ENCODE measurements at places on chromosomes 2 and 18. TPM values are rescaled to one million over a fixed set of nuclear protein-coding genes. Genes with fewer than 3 reads are reported as not detected.

C2orf72 gene
- 0.42 TPM for total RNA-seq

TMEM87B gene
- total RNA-seq, result 8.6 TPM

CHRNG gene
- total RNA-seq, result 3.5 TPM

DYNAP gene
- not detected for total RNA-seq

SERPINB3 gene
- total RNA-seq, result not detected

SDC1 gene
- total RNA-seq, result 0.93 TPM

CHCHD5 gene
- total RNA-seq, result 24.4 TPM

DSG4 gene
- not detected for total RNA-seq

NTSR2 gene
- not detected for total RNA-seq

- DNase-seq, result no peak
These were observed 31.2 kb downstream of the SMAD2 start for GRCh38 chr18:47899107-47899840.

DNA sequence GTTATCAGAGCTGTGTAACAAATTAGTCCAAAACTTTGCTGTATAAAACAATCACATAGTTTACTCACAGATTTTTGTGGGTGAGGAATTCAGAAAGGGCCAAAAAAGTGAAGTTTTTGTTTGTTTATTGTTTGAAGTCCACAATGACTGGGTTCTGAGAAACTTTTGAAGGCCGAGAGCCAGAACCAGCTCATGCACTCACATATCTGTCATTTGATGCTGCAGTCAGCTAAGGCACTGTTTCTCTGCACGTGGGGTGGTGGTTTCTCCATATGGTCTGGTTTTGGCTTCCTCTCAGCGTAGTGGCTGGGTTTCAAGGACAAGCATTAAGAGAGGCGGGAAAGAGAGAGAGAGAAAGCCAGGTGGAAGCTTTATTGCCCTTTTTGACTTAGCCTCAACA, 131.8 kb downstream of the TWIST2 start:
- no peak for DNase-seq

DNA sequence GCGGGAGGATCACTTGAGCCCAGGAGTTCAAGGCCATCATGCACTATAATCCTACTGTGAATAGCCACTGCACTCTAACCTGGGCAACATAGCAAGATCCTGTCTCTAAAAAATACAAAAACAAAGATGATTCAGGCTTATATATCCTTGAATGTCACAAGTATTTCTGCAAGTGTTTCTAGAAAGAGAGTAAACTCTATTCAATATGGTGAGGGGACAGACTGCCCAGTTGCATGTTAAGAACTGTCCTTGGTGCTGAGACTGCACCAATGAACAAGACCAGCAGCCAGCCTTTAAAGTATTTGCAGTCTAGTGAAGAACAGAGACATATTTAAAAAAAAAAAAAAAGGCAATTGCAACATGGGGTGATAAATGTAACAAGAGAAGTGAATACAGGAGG, 16.4 kb downstream of the MAP3K19 start:
- no peak for DNase-seq

- no peak for DNase-seq
These were observed 692.3 kb downstream of the RNF144A start for GRCh38 chr2:7609556-7609955.

- peak; percentile 41 for DNase-seq
These were observed 80.3 kb upstream of the GAREM1 start for GRCh38 chr18:32550963-32551362.

GRCh38 chr2:134372141-134372540, 118.3 kb downstream of the MGAT5 start:
- DNase-seq, result no peak

DNA sequence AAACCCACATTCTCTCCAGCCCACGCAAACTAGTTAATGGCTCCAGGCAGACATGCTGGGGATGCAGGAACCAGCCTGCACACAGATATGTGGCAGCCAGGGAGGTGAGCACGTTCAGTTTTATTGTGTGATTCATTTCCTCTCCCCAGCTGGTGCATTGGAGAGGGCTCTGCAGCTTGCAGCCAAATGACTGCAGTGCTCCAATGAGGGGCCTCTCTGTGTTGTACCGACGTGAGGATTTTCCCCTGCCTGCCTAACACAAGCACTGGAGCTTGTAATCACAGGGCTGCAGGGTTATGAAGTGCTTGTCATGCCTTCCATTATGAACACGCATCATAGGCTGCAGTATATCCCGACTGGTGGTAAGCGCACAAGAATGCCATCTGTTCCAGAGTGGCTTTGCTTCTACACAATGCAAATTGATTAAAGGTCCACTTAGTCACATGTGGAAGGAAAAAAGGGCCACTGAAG, 92.3 kb upstream of the THUMPD2 start:
- peak; percentile 14 for DNase-seq

DNA sequence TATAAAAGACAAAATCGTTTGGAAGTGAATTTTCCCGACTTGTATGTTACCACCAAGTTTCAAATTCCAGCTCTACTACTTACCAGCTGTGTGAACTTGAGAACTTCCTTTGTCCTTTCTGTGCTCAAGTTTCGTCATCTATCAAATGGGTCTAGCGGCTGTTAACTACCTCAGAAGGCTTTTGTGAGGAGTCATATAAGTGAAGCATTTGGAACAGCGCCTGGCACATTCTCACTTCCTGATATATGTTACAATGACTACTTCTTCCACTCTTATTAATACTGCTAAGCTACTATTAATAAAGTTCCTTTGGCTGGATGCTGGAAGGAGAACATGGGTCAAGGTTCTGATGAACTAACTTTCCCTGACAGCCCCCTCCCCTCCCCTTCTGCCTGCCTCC, 104.5 kb downstream of the MEIS1 start:
- no peak for DNase-seq

DNA sequence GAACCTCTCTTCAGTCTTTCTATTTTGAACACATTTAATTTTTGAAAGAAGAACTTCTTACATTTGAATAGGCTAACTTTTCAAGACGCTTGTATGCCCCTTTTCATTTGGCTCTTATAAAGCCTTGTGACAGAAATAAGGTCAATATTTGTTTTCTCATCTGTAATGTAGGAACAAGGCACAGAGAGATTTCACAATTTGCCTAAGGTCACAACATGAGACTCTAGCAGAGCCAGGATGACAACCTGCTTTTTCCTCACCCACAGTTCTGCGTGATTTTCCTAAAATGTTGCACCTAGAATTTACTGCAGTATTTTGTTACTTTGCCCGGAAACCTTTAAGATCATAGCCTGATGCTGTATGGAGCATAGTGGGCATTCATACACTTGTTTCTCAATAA, 67.4 kb downstream of the TXNL1 start:
- no peak for DNase-seq

DNA sequence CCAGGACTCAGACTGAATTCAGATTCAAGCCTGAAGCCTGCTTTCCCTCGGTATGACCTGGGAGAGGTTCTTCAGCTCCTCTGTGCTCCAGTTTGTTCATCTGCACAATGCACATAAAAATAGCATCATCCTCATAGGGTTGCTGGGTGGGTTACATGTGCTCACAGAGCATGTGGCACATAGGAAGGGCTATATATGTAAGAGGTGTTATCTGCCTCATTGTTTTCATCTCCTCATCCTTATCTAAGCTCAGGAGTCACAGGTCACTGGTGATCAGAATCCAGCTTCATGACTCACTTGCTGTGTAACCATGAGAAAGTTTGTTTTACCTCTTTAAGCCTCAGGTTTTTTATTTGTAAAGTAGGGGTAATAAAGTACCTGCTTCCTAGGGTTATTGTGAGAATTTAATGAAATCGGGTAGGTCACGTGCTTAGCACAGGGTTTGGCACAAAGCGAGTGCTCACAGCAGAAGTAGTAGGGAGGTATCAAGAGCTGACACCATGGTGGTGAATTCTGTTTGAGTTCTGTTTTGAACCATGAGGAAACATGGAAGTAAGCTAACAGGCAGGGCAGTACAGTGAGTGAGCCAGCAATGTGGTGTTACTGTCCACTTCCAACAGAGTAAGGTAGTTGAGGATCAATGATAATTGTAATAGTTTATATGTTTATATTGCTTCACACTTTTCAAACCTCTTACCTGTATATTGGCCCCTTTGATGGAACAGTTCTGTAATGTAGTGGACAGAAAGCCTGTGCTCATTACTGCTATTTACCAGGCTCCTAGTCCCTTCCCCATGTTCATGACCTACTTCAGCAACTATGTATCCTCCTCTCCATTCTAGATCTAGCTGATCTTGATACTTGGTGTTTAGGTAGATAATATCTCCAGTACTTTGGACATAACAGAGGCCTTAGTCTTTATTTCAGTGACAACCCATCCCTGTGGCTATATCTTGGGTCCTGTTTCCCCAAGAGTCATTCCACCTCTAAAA, 141.4 kb upstream of the LTBP1 start:
- no peak for DNase-seq

- DNase-seq, result peak; percentile 56
These were observed 430 bp downstream of the BIN1 start for GRCh38 chr2:127106457-127106990.

DNA sequence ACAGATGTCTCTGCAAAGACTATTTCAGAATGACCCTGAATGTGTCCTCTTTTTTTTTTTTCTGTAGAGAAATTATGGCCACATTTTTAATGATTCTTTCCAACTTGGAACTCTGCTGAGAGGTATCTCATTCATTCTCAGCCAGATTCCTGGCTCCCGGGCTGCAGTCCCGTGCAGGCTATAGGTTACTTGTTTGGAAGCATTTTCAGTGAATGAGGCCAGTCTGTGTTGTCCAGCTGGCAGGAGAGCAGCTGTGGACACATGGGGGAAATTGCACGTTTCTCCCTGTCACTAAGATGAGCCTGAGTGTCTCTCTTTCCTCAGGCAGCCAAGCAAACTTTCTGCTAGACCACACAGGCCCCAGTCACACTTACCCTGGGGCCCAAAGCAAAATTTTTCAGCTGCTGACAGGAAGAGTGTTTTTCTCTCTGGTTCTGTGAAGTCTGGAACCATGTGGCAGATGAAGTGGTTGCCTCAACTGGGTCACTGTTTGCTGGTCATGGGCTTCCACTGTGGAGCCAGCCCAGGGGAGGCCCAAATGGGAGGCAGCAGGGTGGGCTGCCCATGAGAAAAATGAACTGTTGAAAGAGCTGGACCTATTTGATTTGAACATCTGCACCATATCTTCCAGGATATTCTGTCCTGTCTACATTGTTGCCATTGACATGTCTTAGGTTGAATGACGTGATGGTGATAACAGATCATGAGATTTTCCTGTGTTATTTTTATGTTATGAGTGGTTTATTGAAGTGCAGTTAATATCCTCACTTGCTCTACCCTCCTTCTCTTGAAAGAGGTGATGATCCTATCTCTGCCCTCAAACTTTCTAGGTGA, 431.2 kb downstream of the LPIN1 start:
- peak; percentile 64 for DNase-seq

GRCh38 chr18:14914121-14914520, 166.1 kb downstream of the ANKRD30B start:
- DNase-seq, result no peak

DNA sequence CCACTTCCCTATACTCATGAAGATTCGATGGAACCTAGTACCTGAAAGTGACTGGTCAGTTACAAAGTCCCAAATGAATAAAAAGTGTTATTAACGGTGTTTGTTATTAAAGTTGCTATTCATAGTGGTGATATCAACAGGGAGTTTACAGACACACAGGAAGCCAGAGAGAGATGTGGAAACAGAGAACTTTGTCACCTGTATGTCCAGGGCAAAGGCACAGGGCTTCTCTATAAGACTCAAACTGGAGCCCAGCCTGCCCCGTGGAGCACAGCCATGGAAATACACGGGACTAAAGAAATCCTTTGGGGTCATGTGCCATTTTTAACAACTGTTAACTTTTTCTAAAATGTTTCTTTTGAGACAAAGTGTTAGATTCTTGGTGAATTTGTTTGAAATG, 68.5 kb downstream of the KLF7 start:
- DNase-seq, result no peak

DNA sequence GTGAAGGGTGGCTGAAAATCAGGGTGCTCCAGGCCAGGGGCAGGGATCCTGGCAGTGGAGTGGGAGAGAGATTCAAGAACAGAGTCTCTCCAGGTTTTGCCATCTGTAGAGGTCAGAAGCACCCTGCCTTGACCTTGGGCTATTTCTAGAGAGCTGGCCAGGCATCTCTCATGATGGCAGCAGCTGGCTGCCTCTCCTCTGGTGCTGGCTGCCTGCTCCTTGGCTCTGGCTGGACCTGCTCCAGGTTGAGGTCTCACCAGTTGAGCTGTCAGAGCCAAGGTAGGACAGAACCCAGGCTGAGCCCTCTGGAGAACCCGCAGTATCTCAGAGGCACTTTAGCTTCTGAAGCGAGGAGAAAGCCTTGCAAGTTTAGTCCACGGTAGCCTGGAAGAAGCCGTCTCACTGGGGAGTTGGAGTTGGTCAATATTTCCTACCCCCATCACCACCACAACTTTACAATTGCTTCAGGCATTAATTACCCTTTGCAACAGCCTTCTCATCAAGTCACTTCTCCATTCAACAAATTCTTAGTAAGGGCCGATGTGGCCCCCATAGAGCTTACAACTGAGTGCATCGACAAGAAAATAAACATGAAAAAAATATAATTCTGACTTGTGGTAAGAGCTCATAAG, 25.6 kb downstream of the GNLY start:
- no peak for DNase-seq

DNA sequence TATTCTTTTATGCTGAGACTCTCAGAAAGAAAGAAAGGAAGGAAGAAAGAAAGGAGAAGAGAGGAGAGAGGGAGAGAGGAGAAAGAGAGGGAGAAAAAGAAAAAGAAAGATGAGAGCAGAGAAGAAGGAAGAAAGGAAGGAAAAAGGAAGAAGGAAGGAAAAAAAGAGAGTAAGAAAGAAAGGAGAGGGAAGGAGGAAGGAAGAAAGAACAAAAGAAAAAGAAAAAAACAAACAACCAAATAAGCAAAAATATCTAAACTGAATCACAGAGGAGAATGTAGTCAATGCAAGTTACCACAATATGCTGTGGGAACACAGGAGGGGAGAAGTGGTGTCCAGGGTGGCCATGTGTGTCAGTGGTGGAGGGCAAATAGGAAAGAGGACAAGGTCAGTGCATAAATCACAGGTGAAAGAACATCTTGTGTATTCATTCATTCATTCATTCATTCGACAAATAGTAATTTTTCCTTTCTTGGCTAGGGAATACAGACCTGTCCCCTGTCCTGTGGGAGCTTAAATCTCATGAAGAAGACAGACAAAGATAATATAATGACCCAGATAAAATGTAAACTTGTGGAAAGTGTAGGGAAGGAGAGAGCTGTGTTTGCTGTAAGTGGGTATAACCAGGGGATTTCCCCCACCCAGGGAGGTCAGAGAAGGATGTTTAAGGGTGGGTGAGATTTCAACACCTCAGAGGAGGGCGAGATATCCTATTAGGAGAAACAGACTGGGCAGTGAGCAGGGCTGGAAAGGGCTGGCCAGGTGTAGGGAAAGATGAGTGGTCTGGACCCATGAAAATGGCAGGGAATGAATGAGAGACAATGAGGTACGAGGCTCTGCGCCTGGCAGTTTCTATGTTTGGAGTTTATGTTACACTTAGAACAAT, 50.7 kb downstream of the IL1R2 start:
- no peak for DNase-seq
